RCC 7860 (cell line): ENCODE measurements at places on chromosomes 5 and 9.
A peak's percentile ranks its signal among the peaks of the same experiment; 100 is the strongest.

DNA sequence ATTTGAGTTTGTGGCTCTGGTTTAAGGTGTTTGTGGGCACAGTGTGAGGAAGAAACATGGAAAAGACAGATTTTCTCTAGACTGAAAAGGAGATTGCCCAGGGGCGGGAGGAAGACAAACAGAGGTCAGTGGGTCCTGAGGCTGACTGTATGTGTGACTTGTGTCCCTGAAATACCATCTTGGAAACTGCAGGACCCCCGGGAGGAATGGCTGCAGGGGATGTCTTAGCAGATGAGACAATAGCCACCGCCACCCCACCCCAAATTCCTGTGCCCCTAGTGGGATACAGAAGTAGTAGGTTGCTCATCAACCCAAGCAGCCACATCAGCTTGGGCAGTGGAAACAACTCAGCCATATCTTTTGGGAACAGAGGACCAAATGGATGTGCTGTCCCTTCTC is 1.7 kb upstream of the PSAT1 start:
- DNase-seq, result no peak

DNA sequence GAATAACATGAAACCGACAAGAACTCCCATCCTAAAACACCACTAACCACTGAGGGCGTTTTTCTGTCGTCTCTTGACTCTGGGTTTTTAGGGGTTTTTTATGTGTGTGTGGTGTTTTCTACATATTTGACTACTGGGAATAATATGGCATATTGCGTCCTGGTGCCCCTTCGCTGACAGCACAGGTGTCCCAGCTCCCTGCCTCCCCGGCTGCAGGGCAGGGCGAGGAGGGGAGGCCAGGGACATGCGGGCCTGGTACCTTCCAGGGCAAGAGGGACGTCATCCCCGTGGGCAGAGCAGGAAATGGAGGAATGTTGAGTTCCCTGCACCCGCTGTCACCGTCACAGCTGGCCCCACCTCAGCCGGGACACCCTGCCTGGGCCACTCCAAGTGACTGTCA is 34.8 kb downstream of the VAV2 start:
- DNase-seq, result no peak

- DNase-seq, result no peak
These were observed 205.0 kb upstream of the DMRTA1 start for GRCh38 chr9:22241611-22242010.

- no peak for DNase-seq
These were observed 159.9 kb downstream of the PPP2R2B start for GRCh38 chr5:146718609-146719008.

DNA sequence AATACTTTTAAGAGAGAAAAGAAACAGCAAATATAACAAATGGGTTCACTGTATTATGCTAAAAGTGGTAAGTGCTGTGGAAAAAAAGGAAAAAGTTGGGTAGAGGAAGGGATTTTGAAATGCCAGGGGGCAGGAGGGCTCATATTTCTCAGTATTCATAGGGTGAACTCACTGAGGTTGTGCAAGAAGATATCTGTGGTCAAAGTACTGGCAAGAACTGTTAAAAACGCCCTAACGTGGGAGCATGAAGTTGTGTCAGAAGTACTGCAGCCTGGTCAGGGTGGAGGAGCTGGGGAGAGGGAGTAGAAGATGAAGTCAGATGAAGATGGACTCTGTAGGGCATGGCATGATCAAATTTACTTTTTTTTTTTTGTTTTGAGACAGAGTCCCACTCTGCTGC is 31.2 kb upstream of the SLC28A3 start:
- no peak for DNase-seq

DNA sequence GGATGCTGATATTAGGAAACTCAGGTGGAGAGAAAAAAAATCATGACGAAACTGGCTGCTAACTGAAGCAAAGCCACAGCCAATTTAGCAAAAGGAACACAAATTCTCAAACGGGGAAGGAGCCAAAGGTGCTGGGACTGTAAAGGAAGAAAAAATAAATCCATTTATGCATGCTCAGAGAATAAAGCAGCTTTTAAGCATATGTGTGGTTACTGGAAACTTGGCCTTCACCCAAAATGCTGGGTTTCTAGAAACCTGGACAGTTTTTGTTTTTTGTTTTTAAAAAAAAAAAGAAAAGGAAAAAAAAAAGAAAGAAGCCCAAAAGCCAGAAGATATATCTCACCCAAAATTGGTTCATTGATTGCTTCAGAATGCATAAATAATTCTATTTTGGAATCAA is 8.0 kb downstream of the WHRN start:
- DNase-seq, result no peak

DNA sequence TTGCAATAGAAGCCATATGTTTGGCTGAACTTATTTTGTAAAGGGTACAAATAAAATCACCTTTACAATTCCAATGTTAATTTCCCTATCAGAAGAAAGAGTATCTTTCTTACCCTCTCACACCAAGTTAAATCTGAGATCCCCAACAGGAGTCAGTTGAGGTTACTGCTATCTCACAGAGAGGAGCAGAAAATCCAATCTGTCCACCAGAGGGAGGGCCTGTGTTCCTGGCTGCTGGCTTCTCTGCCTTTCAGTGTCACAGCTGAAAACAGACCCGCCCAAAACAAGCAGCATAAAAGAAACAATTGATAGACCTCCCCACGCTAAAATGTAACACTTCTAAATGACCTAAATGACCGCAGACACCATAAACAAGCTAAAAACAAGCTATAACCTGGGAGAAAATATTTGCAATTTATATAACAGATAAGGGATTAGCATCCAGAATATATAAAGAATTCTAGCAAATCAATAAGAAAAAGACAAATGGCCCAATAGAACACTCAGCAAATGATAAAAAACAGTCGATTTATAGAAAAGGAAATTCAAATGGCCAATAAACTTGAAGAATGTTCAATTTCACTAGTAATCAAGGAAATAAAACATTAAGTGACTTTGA is 24.5 kb upstream of the MVB12B start:
- DNase-seq, result peak; percentile 29

- DNase-seq, result no peak
These were observed 144.9 kb downstream of the NR2F1-AS1 start for GRCh38 chr5:93436083-93436482.

DNA sequence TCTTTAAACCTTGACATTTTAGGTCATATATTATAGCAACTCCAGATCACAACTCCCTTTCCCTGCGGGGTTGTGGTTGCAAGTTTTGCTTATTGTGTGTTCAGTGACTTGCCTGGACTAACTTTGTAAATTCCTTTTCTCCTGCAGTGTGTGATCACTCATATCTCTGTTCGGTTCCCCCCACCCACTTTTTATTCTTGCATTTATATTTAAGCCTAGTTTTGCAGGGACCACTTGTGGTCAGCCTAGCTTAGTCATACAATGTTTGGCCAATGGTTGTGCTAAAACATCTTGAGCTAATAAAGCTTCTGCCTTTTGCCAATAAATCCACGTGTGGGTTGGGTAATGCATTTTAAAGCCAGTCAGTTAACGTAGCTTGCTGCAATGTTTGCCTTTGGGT is 146.5 kb upstream of the IRX4 start:
- no peak for DNase-seq

DNA sequence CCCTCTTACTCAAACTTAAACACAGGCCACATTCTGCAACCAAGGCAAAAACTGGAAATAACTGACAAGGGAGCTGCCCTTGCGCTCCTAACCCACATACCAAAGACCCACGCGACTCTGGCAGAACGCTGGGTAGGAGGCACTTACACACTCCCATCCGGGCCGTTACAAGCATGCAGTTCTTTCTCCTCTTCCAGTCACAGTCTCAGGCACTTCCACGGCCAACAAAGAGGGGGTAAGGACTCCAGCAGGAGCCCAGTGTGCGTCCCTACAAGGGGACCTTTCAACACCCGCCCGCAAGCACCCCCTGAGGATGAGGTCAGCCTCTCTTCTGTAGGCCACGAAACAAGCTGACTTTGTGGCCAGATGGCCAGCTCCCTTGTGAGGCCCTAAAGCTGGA is 57.4 kb downstream of the SERINC5 start:
- no peak for DNase-seq

- no peak for DNase-seq
These were observed 2.0 kb downstream of the ASPN start for GRCh38 chr9:92480291-92480771.

DNA sequence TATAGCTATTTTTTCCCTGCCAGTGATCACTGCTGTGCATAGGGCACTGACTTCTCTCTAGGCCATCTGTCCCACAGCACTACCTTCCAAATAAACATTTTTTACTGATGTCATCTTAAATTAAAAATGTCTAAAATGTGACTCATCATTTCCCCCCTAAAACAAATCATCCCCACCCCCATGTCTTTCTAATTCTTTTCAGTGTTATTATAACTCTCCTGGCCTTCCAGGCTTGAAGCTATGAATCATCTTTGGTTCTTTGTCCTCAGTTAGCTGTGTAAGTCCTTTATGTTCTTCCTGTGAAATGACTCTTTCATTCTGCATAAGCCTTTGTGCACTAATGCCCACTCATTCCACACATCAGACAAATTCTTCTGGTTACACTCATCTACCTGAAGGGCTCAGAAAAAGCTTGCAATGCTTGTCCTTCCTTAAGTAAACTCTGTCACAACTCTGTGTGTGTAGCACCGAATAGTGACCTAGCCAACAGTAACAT is 78.1 kb downstream of the CFAP95 start:
- peak; percentile 99 for DNase-seq

DNA sequence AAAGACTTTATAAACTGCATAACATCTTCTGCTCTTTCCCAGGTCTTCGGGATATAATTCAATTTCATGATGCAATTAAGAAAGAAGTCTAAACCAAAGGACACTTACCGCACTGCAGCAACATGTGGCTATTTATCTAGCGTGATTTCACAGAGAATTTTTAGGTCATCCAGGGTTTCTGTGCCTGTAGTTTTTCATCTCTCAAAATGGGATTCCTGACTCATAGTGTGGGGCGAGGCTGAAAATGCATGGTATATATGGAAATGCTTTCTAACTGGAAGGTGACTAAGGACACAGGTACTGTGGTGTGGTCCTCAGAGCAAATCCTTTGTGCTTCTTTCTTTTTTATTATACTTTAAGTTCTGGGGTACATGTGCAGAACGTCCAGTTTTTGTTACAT is 557.7 kb upstream of the KLF4 start:
- no peak for DNase-seq

- no peak for DNase-seq
These were observed 62.4 kb downstream of the MFAP3 start for GRCh38 chr5:154101184-154101583.

GRCh38 chr5:4130819-4131218 is 535.2 kb downstream of the IRX1 start:
- DNase-seq, result no peak

- peak; percentile 31 for DNase-seq
These were observed 149.5 kb downstream of the BAAT start for GRCh38 chr9:101235105-101235866.

DNA sequence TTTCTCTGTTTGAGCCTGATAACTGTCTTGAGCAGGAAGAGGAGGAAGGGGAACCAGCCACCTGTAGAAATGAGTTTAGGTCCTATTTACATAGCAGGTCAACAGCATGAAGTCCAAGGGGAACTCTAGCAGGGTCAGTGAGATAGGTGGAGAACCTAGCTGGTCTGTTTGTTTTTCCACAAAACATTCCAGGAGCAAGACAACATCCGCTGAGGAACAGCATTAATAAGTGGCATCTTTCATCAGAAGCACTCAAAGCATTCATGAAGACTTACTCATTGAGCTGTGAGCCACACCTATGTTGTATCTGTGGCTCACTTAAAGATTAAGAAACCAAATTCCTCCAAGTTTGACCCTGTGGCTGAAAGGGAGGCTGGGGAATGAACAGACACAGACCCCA is 115.9 kb downstream of the ACTBL2 start:
- DNase-seq, result no peak

GRCh38 chr9:110923601-110924000 is 114.7 kb downstream of the LPAR1 start:
- DNase-seq, result no peak

DNA sequence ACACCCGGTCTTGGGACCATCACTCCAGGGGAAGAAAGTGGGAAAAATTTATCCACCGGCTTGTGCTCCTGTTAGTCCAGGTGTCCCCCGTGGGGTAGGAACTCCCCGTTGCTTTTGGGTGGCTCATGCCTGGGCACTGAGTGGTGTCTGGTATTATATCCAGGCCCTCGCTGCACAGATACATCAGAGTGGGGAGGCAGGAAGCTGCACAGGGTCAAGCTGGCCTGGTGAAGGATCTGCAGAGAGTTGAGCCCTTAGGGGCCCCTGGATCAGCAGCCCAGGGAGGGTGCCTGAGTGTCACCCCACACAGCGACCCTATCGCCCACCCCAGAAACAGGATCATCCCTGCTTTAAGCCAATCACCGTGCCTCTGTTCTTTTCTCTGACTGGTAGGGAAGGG is 24.4 kb upstream of the COL5A1 start:
- no peak for DNase-seq

DNA sequence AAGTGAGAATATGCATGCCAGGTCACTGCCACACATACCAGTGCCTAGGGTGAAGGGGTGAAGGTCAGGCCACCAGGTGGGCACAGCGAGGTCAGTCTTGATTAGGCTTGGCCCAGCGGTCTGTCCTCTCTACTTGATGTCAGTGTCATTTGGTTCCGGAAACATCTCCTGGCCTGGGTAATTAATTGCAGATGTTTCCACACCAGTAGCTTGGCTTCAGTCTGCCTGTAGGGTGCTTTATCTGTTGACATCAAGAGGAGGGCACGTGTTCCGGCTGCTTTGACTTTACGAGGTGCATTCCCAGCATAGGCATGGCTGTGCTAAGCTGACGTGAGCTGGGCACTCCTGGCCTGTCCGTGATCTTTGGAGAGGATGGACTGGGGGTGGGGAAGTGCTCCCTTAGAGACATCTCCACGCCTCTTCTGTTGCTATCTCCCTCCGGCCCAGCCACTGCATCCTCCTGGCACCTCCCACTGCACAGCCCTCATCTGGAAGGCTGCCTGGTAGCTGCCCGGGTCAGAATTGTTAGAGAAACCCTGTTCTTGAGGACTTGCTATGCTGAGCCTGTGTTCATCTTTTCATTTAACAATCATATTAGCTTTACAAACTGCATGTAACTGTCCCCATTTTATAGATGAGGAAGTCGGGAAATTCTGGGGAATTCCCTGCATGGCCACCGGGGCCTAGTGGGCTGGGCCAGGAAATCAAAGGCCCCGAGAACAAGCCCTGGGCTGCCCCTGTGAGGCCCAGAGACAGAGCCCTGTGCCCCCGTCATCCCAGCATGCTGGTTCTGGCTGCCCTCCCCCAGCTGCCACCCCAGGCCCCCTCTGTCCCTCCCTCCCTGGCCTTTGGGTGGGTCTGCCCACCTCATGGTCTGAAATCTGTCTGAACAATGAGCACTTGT is 29.1 kb downstream of the JADE2 start:
- peak; percentile 95 for DNase-seq

DNA sequence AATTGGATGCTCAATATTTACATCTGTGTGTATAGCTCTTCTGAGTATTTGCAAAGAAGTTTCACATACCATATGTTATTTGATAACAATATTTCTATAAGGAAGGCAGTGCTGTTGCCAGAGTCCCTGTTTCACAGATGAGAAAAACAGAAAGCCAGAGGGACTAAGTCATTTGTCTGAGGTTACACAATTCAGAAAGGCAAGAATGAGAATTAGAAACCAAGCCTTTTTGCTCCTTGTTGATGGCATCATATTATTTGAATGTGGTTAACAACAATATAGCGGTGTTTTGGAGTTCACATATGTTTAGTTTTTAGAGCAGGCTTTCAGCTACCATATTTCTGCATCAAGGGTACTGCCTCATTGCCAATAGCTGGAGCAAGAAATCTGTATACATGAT is 110.9 kb upstream of the PRLR start:
- no peak for DNase-seq

GRCh38 chr5:76908166-76908565 is 44.7 kb upstream of the CRHBP start:
- no peak for DNase-seq
